ENCODE measurements at places on chromosomes 2 and 18.

GRCh38 chr18:37321582-37322491 lies 243.8 kb downstream of the CELF4 start:
- no peak for DNase-seq

- no peak for DNase-seq
Measured at GRCh38 chr18:66707473-66707872, 103.6 kb upstream of the CDH19 start.

DNA sequence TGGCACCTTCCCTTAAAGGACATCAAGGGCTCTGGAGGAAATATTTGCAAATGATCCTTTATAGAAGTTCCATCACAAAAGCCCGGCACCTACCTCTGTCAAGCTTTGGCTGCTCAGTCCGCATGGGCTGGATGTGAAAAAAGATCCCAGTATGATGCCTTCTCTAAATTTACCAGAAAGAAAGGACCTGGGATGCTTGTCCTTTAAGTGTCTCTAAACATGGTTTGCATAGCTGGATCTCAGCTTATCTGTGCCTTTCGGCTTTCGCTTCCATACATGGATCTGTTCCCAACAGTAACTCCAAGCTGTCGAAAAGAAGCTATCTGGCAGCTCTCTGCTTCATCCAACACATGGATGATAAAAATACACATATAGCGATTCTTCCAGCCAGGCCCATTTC lies 60.4 kb upstream of the SLC8A1 start:
- DNase-seq: no peak

- peak; percentile 92 for DNase-seq
Measured at GRCh38 chr2:231900486-231900942, 25.7 kb downstream of the NPPC start.

DNA sequence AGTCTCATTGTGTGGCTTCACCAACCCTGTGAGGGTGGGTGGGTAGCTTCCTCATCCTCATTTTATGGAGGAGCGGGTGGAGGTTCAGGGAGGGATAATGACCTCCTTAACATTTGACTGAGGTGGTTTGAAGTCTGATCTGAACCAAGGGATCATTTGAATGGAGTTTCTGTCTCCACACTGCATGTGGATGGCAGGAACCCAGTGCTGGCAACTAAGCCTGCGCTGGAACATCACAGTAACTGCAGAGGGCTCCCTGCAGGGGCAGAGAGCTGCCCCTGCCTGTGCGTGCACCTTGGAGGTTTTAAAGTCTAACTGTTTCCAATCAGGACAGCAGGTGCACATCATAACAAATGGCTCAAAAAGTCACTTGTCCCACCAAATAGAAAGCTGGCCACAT lies 3.3 kb downstream of the AGAP1 start:
- DNase-seq: no peak
